ENCODE measurements at places on chromosomes 12 and 14.
A peak's percentile ranks its signal among the peaks of the same experiment; 100 is the strongest.

GRCh38 chr12:131151558-131152345, 198.0 kb downstream of the ADGRD1 start:
- no peak for DNase-seq

DNA sequence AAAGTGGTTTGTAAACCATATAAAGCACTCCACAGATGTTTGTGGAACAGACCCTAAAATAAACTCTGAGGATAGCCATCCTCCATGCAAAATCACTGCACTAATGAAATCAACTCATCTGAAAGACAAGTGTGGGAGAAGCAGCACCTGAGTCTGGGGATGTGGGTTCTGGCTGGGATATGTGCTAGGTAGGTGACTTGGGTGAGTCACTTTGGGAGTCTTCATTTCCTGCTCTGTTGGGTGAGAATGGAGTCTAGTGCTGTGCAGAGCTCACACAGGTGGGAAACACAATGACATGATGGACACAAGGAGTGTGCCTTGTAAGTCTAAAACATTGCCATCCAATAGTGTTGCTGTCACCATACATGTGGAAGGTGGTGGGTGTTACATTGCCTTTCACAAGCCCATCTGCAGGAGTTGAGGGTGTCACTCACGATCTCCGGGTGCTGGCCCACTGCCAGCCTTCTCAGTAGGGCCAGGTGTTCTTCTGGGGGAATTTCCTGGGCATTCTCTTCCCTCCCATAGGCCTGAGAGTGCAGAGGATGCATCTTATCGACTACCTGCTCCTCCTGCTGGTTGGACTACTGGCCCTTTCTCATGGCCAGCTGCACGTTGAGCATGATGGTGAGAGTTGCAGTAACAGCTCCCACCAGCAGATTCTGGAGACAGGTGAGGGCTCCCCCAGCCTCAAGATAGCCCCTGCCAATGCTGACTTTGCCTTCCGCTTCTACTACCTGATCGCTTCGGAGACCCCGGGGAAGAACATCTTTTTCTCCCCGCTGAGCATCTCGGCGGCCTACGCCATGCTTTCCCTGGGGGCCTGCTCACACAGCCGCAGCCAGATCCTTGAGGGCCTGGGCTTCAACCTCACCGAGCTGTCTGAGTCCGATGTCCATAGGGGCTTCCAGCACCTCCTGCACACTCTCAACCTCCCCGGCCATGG, 2.0 kb downstream of the SERPINA4 start:
- no peak for DNase-seq

GRCh38 chr12:52053536-52054209, 2.4 kb downstream of the NR4A1 start:
- no peak for DNase-seq

GRCh38 chr14:52315355-52315718, 1.2 kb downstream of the PTGER2 start:
- DNase-seq: no peak

GRCh38 chr12:130677957-130678558, 38.0 kb downstream of the RIMBP2 start:
- no peak for DNase-seq

- DNase-seq: no peak
These were observed 1552.1 kb upstream of the SEL1L start for GRCh38 chr14:83085725-83086124.

- DNase-seq: no peak
These were observed 91.8 kb upstream of the BCL11B start for GRCh38 chr14:99363616-99364290.

DNA sequence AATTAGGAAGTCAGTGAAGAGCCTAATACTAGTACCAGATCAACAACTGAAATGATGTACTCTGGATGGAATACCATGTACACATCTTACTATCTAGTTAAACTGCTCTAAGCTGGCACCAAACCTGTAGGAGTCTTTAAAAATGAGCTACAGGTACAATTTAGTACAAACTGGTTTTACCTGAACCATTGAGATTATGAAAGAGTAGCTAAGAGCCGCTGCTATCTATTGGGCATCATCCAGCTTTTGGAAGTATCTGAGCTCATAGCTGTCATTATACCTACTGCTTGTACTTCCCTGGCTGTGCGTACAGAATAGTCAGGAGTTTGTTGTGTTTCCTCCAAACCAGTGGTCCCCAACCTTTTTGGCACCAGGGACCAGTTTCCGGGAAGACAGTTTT, 12.4 kb downstream of the TBC1D30 start:
- no peak for DNase-seq

GRCh38 chr12:57127101-57127725, 1.1 kb upstream of the LRP1 start:
- DNase-seq: peak; percentile 60

DNA sequence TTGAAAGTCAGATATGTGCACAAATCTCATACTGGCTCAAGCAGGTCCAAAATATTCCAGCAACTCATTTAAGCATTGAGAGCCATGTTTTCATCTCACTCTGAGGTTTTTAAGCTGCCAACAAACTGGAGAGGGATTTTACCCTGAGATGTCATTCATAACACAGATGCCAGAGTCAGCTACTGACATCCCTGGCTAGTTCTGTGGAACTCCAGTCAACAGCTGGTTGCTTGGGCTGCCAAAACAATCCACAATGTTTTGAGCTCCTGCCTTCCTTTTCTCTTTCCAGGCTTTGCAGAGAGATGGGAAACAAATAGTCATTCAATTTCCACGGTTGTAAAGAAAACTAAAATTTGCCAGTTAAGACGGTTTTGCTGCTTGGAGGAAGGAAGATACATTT, 621.2 kb upstream of the FBXO33 start:
- no peak for DNase-seq
